ENCODE measurements at places on chromosomes 12 and 14.

GRCh38 chr12:18483698-18484325 is 222.5 kb downstream of the PIK3C2G start:
- no peak for DNase-seq

DNA sequence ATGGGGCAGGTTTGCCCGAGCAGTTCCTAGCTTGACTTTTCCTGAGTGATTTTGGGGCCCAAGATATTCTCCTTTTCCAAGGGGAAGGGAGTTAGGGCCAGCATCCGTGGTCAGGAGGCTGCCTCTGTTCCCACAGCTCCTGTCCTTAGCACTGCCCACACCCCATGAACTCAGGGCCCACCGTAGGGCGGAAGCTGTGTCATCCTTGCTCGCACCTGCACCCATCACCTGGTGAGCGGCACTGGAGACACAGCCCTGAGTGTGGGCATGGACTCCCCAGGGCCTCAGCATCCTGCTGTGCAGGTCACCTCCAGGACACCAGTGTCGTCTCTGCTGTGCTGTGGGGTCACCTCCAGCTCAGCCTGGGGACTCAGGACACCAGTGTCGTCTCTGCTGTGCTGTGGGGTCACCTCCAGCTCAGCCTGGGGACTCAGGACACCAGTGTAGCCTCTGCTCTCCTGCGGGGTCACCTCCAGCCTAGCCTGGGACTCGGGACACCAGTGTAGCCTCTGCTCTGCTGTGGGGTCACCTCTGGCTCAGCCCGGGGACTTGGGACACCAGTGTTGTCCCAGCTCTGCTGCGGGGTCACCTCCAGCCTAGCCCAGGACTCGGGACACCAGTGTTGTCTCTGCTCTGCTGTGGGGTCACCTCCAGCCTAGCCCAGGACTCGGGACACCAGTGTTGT is 322.9 kb downstream of the ADGRD1 start:
- DNase-seq: no peak

GRCh38 chr12:45260854-45261253 is 45.0 kb downstream of the ANO6 start:
- no peak for DNase-seq

DNA sequence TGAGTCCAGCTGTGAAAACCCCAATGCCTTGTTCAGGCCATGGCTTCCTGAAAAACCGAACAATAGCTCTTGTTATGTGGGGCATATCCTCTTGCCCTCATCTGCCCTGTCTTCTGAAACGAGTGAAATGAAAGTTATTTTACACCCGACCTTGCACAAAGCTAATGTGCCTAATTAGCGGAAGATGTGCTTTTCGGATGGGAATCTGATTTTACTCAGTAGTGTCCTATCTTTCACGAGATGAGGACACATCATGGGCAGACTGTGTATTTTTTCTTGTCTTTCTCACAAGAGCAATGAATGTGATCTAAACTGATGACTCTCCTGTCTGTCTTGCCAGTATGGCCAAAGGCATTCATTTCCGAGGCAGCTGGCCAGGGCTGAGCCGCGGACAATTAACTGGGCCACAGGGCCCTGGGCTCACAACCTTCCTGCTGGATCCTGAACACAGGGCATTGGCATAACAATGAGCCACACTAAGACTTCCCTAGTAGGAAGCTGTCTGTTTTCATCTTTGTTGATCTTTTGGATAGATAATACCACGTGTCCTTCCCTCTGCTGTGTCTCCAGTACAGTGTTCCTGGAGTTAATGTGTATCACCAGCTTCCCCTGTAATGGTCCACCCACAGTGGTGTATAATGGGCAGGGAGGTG is 86.0 kb upstream of the HIF1A start:
- no peak for DNase-seq

DNA sequence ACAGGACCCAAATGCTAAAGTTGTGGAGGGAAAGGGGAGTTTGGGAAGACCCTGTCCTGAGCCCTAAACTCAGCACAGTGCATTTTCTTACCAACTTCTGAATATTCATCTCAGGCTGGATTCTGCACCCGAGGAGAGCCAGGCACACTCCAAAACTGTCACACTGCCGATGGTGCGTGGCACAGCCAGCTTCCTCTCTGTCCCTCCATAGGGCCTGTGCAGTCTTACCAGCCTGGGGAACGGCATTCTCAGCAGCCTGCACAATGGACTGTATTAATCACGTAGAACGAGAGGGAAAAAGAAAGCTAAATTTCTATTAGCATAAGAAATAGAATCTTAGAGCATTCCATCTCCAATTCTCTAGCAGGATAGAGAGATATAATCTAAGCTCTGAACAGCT is 71.3 kb upstream of the GPATCH2L start:
- no peak for DNase-seq

DNA sequence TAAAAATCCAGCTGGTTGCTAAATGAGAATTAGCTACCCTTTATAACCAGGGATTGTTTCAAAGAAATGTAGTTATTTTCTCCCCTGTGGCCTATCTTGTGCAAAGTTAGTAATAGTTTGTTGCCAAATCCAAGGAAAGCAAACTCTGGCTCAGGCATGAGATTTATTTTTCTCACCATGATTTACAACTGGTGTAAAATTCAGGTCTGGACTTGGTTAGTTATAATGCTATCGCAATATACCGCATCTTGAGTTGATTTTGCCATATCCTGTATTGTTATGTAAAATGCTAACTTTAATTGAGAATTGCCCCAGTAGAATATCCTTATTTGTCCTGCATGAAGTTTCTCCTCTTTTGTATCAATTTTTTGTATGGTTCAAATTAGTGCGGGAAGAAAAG is 135.5 kb downstream of the CRADD start:
- DNase-seq: peak; percentile 29

All from HS-5 (cell line).